PC-3 (cell line): ENCODE measurements at places on chromosomes 12 and 14. TPM values are rescaled to one million over a fixed set of nuclear protein-coding genes. Genes with fewer than 3 reads are reported as not detected.

Gene PITPNM2
- total RNA-seq, result 5.6 and 8.1 TPM in 2 replicates

DNA sequence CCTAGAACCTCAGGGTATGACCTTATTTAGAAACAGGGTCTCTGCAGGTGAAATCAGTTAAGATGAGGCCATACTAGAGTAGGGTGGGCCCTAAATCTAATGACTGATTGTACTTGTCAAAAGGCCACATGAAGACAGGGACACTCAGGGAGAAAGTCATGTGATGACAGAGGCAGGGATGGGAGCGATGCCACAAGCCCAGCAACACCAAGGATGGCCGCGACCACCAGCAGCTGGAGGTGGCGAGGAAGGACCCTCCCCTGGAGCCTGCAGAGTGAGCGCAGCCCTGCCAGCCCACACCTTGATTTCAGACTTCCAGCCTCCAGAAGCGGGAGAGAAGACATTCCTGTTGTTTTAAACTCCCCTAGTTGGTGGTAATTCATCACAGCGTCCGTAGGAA lies 199.9 kb downstream of the PHETA1 start:
- no peak for DNase-seq
- H3K27me3 ChIP-seq, result peaks cover 82% of the 10 kb centered on the region
- H3K36me3 ChIP-seq, result no peaks in the 10 kb centered on the region

Gene TMPRSS12
- not detected in 2 replicates for total RNA-seq

Gene TUNAR
- total RNA-seq, result not detected in 2 replicates

Gene P3H3
- total RNA-seq, result 9.3 and 24.4 TPM in 2 replicates

- H3K4me1 ChIP-seq, result peaks cover 13% of the 10 kb centered on the region; the same call in 1 of the 2 replicates
- peak; percentile 10 for DNase-seq
- no peaks in the 10 kb centered on the region for H3K36me3 ChIP-seq
Measured at GRCh38 chr12:72547573-72547972, 275.4 kb downstream of the TRHDE start.

Gene MSI1
- total RNA-seq, result 0.12 TPM in 1 of 2 replicates, not detected in the other

- no peak overlapping the region for H3K4me3 ChIP-seq
- H3K27me3 ChIP-seq, result no peaks in the 10 kb centered on the region
- H3K36me3 ChIP-seq, result peaks cover 7% of the 10 kb centered on the region; the same call in 1 of the 2 replicates
Measured at GRCh38 chr14:50290306-50290705, 21.7 kb downstream of the L2HGDH start.

DNA sequence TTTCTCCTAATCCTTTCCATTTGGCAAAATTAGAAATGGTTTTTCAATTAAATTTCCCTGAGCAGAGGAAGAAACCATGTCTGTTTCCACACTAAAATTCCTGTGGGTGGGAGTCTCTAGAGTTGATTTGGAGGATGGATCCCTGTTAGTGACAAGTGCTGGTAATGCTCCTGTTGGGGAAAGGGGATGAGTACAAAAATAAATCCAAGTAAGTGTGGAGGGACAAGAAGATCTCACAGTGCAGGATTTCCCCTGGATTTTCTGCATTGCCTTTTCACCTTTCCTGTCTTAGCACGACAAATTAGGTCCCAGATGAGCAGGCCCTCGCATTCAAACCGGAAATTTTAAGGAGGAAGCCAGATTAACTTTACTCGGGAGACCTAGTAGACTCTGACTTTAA lies 107.5 kb downstream of the DAD1 start:
- H3K36me3 ChIP-seq, result no peaks in the 10 kb centered on the region
- H3K4me1 ChIP-seq, result no peaks in the 10 kb centered on the region
- no peak overlapping the region for H3K4me3 ChIP-seq
- no peak overlapping the region for H3K27ac ChIP-seq

Gene TM7SF3
- total RNA-seq, result 109 and 114 TPM in 2 replicates

Gene NANOG
- total RNA-seq, result not detected in 2 replicates

DNA sequence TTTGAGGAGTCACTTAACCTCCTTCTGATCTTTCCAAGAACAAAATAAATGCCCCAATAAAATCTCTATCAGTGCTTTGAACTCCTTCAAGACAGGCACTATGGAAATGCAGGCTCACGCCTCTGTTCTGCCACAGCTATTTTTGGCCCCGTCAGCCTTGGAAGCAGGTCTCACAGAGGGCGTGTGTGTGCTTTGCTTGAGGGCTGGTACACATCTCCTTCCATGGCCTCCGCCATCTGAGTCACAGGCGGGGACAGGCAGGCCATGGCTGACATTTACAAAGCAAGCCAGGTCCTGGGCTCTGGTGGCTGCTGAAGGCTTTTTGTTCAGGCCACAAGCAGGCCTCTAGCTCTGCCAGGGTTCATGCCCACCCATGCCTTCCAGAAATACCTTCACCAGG lies 16.0 kb downstream of the PRIMA1 start:
- H3K36me3 ChIP-seq, result no peaks in the 10 kb centered on the region
- no peaks in the 10 kb centered on the region for H3K4me1 ChIP-seq
- no peak overlapping the region for H3K27ac ChIP-seq
- no peak for DNase-seq
- H3K27me3 ChIP-seq, result peaks cover 42% of the 10 kb centered on the region

Gene ASCL1
- not detected in 2 replicates for total RNA-seq

DNA sequence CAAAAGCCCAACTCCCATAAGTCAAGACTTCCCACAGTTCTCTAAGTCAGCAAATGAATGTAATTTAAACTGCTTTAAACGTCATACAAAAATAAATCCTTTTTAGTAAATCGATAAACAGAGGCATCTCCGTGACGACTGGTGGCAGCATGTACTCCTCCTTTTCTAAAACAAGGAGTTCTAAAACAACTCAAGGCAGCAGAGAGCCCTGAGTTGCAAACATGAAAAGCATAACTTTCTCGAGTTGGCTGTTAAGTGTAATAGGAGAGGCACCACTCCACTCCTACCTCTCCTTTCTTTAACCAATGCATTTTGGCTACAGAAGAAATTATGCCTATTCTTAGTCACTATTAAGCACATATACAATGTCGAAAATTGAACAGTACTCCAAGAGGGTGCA lies 22.0 kb downstream of the LTBR start:
- no peaks in the 10 kb centered on the region for H3K36me3 ChIP-seq
- H3K4me1 ChIP-seq, result no peaks in the 10 kb centered on the region
- no peaks in the 10 kb centered on the region for H3K27me3 ChIP-seq

- no peaks in the 10 kb centered on the region for H3K27me3 ChIP-seq
- H3K4me1 ChIP-seq, result peaks cover 18% of the 10 kb centered on the region
- DNase-seq, result peak; percentile 81
- no peak overlapping the region for H3K4me3 ChIP-seq
- H3K27ac ChIP-seq, result no peak overlapping the region
Measured at GRCh38 chr14:79016828-79017505, 846.8 kb downstream of the NRXN3 start.

Gene VASH1
- total RNA-seq, result 1.3 and 1.8 TPM in 2 replicates

DNA sequence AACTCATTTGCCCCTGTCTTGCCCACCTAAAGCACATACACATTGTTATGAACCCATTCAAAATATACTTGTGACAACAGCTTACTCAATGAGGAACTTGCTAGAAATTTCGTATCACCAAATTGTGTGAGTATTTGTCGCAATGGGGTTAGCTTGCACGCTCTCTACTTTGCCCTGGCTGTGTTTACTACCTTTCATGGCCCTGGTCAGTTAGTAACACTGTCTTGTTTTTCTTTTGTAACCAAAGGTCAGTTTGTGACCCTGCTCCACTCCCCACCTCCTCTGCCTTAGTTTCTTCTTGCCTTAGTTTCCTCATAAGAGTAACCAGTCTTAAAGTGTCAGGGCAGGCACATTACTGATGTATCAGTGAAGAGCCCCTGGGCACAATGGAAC lies 205.8 kb upstream of the EEA1 start:
- peak overlapping the region; percentile 77 for H3K27ac ChIP-seq
- H3K27me3 ChIP-seq, result no peaks in the 10 kb centered on the region
- no peaks in the 10 kb centered on the region for H3K36me3 ChIP-seq
- H3K4me3 ChIP-seq, result peak overlapping the region; percentile 38; the same call in 1 of the 2 replicates
- peaks cover 53% of the 10 kb centered on the region for H3K4me1 ChIP-seq

Gene TAS2R10
- total RNA-seq, result 0.44 and 0.58 TPM in 2 replicates

GRCh38 chr12:71236133-71236660 lies 78.4 kb upstream of the TSPAN8 start:
- no peak for DNase-seq
- no peaks in the 10 kb centered on the region for H3K36me3 ChIP-seq
- no peaks in the 10 kb centered on the region for H3K4me1 ChIP-seq
- H3K27ac ChIP-seq, result no peak overlapping the region
- no peak overlapping the region for H3K4me3 ChIP-seq

DNA sequence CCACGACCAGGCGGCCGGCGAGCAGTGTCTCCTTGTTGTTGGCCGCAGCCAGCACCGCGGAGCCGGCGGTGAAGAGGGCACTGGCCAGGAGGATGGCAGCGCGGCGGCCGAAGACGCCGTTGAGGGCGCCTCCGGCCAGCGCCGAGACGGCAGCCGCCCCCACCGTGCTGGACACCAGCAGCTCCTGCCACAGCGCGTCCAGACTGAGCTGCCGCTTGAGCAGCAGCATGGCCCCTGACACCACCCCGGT lies 691 bp downstream of the SLC2A13 start:
- 0 out of 2 replicates have a peak, but pooled peaks cover 4% of the 10 kb centered on the region for H3K4me1 ChIP-seq
- H3K4me3 ChIP-seq, result peak overlapping the region; percentile 80
- peak; percentile 26 for DNase-seq

GRCh38 chr12:59657266-59657665 lies 61.4 kb downstream of the SLC16A7 start:
- no peaks in the 10 kb centered on the region for H3K36me3 ChIP-seq
- no peak overlapping the region for H3K27ac ChIP-seq
- no peak for DNase-seq
- peaks cover 2% of the 10 kb centered on the region for H3K4me1 ChIP-seq

DNA sequence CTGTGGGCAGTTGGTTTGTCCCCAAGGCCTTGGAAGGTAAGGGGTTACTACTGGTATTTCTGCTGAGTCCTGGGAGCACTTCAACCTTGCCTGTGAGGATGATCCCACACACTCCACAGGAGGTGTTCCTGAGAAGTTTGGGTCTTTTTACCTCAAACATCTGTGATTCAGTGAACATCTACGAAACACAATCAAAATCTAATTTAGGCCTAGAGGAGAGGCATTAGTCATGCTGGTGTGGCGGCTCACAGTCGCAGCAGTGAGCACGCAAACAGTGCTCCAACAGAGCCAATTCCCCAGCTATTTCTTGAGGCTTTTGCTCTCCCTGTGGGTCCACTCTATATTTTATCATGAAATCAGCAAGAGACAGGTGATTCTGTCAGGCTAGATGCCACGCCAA lies 107.6 kb downstream of the APAF1 start:
- no peak overlapping the region for H3K4me3 ChIP-seq
- peaks cover 36% of the 10 kb centered on the region for H3K4me1 ChIP-seq
- H3K27me3 ChIP-seq, result no peaks in the 10 kb centered on the region
- peak; percentile 63 for DNase-seq
- H3K27ac ChIP-seq, result peak overlapping the region; percentile 95

Gene SETD1B
- total RNA-seq, result 7.5 and 13.0 TPM in 2 replicates

Gene RNASE1
- total RNA-seq, result 0.23 and 0.51 TPM in 2 replicates

DNA sequence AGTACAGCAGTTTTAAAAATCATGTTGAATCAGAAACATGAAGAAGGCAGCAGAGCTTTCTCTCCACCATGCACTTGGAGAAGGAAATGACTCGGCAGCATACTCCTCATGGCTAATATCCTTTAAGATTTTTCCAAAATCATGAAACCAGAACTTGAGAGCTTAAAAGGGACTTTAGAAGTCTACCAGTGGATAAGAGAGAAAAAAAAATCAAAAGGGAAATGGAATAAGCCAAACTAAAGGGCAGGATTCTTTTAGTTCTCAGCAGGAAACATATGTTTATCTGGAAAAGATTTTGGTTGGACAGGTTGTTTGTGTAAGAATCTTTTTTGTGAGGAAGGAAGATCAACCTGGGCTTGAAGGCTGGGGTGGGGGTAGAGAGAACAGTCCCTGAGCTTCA lies 111.8 kb downstream of the PRKCH start:
- DNase-seq, result peak; percentile 22
- H3K4me1 ChIP-seq, result peaks cover 23% of the 10 kb centered on the region
- H3K27ac ChIP-seq, result 0 out of 2 replicates have a peak overlapping the region, but pooled peaks have one; percentile 0
- H3K4me3 ChIP-seq, result no peak overlapping the region

DNA sequence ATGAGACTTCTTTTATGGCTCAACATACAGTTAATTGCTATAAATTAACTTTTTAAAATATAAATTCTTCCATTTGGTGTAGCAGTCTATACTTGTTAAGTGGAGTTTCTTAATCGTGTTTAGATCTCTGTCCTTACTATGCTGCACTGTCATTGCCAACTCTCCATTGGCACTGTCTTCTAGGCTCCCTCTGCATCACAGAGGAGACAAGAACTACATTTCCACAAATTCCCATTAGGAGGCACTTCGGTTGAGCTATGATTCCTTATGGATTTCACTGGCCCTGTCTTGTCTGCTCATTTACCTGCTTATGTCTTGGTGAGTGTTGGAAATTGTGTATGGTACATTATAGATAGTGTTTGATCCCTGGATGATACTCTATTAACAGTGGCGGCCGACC lies 630.9 kb upstream of the ATXN7L3B start:
- H3K4me3 ChIP-seq, result no peak overlapping the region
- H3K36me3 ChIP-seq, result no peaks in the 10 kb centered on the region
- H3K4me1 ChIP-seq, result 0 out of 2 replicates have a peak, but pooled peaks cover 9% of the 10 kb centered on the region
- no peak overlapping the region for H3K27ac ChIP-seq
- DNase-seq, result no peak

Gene PIK3C2G
- not detected in 2 replicates for total RNA-seq
